ENCODE measurements at places on chromosomes 4 and X.

GRCh38 chr4:26682436-26682835 is 98.6 kb downstream of the TBC1D19 start:
- DNase-seq, result no peak

- DNase-seq, result no peak
These were observed 138.0 kb downstream of the VEGFC start for GRCh38 chr4:176654565-176655216.

- DNase-seq, result no peak
These were observed 21.9 kb downstream of the PIN4 start for GRCh38 chrX:72203421-72203820.

DNA sequence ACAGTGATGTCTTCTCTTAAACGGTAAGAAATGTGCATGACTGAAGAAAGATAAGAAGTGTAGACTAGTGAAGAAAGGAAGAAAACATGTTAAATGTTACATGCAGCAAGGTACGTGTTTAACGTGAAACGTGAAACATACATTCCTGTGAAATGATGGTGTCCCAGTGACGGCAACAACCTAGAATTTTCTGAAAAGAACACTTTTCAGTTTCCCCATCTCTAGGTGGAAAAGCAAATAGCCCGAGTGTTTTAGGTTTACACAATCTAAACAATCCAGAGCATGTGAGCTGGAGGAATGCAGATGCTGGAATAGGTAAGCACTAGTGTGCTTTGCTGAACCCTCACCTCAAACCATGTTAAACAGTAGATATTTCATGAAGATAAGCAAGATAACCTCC is 60.7 kb downstream of the CLNK start:
- no peak for DNase-seq

GRCh38 chr4:91734682-91735081 is 569.1 kb upstream of the GRID2 start:
- DNase-seq, result no peak

GRCh38 chr4:107248571-107248970 is 212.5 kb upstream of the DKK2 start:
- no peak for DNase-seq

- peak; percentile 58 for DNase-seq
These were observed at the start of gene TMEM164 for GRCh38 chrX:110002300-110003166. Gene TMEM164, plus strand, starts transcription at chrX:110003114. Its CDS starts 661 bp downstream, at chrX:110003775.

DNA sequence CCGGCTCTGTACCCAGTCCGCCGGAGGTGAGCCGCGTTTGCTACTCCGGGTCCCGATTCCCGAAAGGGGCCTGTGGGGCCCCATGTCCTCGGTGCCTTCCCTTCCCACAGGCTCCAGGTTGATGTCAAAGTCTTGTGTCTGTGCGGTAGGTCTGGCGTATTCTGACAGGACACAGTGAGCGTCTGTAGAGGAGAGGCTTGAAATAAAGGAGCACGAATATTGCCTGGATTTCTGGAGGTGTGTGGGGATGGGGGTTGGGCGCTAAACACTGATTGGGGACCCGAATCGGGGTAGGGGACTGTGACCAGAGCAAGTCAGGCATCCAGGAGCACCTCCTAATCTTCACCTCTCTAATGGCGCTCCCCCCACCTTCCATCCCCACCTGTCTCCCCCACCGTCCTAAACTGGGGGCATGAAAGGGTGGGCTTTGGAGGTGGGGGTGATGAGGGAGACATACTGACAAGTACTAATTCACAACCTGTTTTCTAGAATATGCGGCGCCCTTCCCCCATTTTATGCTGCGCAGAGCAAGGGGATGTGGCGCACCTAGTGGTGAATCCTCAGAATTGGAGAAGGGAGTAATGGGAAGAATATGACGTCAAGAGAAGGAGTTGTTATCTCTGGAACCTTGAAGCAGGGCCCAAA is 855 bp downstream of the GPRASP2 start:
- DNase-seq, result no peak

DNA sequence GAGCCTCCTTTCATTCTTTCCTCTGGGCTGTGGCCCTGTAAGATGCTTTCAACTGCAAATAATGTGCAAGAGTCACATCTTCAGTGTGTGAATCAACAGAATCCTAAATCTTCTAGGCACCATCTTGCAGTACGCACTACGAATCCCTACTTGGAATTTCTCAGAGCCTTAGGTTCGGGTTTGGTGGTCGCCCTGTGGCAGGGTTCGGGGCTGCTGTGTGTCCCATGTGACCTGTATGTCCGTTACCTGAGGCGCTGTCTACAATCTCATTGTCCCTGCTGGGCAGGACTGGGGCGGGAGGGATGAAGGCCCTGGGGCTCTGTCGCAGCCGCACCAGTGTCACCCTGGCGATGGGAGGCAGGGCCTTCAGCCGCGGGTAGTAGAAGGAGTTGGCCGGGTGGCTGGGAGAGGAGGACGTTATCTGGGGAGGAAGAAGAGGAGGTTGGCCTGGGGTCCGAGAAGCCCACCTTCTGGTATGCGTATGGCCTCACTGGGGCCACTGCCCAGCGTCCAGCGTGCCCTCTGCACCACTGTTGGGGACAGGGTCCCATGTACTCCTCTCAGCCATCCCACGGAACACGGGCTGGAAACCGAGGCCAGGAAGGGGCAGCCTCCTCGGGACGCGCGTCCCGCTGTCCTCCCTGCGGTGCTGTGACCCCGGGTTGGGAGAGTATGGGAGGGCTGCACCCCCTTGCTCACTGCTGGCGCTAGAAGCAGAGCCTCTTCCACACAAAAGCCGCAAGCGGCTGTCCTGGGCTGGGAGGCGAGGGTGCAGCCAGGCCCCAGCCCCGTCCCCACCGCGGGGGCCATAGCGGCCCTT is 2.0 kb downstream of the SPON2 start:
- no peak for DNase-seq
